ENCODE measurements at places on chromosomes 13 and 19.

DNA sequence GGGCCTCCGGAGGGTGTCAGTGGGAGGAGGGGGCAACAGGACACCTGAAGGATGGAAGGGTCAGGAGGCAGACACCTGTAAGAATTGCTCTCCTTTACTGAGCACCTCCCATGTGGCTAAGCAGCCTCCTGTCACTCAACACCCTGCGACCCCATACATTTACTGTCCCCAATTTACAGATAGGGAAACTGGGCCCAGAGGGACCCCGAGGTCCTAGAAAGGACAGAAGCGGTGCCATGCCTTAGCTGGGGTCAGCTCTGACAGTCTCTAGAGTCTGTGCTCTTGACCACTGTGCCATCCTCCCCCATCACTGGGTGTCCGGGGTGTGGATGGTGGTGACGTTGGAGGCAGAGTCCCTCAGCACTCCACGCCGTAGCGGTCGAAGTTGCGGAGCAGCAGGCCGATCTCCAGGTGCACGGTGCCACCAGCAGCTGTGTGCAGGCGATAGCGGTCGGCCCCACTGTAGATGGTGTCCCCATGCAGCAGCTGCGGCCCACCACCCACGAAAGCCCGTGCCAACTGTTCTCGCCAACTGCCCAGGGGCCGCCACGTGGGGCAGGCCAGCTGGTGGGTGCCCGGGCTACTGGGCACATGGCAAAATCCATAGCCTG lies 726 bp upstream of the TGFB1 start:
- DNase-seq: no peak

GRCh38 chr13:19266979-19267378 lies 85.4 kb upstream of the TUBA3C start:
- DNase-seq: no peak

DNA sequence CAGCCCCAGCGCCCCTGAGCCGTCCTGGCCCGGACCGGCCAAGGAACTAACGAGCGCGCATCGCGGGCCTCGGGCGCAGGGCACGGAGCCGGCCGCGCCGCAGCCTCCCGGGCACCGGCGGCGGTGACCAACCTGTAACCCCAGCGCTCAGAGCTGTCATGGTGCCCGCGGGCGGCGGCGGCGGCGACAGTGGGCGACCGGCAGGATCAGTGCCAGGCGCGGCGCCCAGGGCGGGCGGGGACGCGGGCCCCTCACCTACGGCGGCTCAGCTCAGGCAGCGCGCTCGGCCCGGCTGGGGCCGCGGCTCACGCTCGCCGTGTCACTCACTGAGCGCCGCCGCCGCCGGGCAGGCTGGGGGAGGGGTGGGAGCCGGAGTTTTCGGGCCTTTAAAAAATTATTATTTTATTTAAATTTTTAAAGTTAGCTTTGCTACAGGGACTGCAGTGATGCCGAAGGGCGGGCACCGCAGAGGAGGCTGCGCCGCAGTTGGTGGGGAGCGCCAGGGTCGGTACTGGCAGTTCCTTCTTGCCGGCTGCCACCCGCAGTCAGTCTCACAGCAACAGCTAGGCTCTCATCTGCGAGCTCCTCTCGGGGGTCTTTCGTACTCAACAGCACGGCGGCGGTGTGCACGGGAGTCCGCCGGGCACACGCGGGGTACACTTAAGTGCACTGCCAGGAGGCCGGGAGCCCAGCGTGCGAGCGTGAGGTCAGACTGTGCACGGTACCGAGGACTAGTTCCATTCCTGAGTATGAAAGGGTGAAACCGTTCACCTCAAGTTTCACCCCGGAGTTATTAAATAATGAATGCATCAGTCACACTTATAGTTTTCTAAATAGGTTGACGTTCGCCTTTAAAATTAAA lies at the start of gene NALCN:
TSS of gene NALCN (minus strand) at position 328 of the 862 bp plus-strand sequence. CDS start 17,382 bp downstream, outside the sequence.
- no peak for DNase-seq

DNA sequence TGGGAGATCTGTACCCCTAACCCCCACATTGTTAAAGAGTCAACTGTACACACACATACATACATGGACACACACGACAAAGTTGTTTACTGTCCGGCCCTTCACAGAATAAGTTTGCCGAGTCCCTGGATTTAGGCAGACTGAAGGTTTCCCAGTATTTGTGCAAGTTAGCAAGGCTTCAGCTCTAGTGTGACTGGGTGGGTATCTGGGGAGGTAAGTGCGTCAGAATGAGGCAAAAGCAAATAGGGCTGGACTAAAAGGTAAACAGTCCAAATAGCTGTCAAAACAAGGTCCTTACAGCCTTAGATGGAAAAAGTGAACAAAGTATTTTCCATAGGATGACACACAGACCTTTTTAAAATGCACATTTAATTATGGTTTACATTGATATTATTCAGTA lies 228.4 kb upstream of the UFM1 start:
- DNase-seq: no peak

DNA sequence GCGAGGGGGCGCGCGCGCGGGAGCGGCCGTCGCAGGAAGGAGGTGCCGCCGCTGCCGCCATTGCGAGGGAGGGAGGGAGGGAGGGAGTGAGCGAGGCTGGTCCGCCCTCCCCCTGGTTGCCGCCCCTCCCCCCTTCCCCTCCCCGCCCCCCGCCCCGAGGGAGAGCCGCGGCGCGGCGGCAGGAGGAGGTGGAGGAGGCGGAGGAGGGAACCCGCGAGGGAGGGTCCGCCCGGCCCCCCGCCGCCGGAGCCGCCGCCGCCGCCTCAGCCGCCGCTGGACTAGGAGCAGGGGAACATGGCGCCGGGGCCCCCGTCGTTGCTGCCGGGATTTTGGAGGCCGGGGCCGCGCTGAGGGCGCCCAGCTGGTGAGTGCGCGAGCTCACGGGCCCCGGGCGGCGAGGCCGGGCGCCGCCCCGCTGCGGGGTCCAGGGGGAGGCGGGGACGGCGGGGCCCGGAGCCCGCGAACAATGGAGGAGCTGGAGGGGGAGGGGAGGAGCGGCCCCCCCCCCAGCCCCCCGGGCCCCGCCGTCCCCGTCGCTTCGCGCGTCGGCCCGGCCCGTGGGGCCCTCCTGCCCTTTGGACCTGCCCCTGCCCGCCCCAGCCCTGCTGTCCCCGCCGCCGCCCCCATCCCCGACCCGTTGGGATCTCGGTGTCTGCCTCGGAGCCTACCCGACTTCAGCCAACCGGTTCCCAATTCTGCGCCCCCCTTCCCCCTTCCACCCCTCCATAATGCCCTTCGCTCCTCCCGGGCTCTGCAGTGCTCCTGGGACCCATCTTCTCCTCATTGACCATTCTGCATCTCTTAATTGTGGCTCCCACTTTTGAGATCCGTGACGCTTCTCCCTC lies at the start of gene ARHGAP35:
TSS of gene ARHGAP35 (plus strand) at position 152 of the 845 bp plus-strand sequence. CDS start 57,679 bp downstream, outside the sequence.
- no peak for DNase-seq

GRCh38 chr13:30927595-30927994 lies 4.9 kb upstream of the TEX26 start:
- DNase-seq: no peak

GRCh38 chr19:1910177-1910576 lies 5.0 kb downstream of the ADAT3 start:
- DNase-seq: no peak

- no peak for DNase-seq
Measured at GRCh38 chr19:18991006-18991405, 42.3 kb downstream of the SUGP2 start.

Data from fibroblast of skin of right quadriceps (primary cell).